ENCODE measurements at places on chromosomes 7 and 10.
A peak's percentile ranks its signal among the peaks of the same experiment; 100 is the strongest.

- DNase-seq, result no peak
Measured at GRCh38 chr7:94053532-94053931, 49.4 kb upstream of the BET1 start.

DNA sequence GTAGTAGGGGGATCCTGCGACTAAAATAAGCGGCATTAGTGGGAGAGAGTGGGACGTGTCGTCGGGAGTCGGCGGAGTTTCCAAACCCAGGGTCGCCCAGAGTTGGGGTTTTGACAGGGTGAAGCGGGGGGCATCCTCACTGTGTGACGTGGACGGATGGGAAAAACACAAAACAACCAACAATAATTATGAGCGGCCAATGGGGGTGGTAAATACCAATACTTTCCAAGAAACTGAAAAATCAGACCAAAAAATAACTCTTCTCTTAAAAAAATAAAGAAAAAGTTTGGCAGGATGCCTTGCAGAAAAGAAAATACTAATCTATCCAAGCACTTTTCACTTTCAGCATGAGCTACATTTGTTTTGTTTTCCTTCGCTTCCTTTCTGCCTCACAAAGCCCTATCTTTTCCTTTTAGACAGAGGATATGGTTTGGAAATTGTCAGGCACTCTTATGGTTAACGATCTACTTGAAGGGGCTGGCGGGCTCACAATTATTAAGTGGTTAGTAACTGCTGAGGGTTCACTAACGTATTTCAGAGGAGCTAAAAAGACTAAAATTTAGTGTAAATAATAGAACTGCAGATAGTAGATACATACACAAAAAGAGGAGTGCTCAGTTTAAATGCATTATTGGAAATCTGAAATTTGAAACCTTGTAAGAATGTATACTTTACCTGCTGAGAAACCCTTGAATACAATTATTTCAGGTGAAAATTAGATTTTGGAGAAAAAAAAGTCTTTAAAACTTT is 802 bp upstream of the CDK6 start:
- DNase-seq, result peak; percentile 8

DNA sequence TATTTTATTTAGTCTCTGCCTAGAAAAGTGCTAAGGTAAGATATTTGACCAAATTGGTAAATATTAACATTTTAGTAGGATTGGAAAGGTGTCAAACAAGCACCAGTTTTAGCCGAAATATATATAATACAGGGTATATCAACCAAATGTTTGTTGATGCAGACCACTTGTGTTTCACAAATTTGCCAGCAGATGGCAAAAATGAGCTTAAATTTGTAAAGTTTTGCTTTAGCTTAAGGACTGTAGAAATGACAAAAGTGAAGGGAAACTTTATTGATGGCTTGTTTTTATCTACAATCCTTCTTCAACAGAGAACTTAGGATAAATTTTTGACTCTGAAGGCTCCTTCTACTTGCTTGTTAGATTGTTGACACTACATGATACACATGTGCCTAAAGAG is 4.8 kb upstream of the POLR1F start:
- DNase-seq, result peak; percentile 56

- DNase-seq, result no peak
Measured at GRCh38 chr7:24611130-24611529, 37.9 kb downstream of the PALS2 start.

- no peak for DNase-seq
Measured at GRCh38 chr10:28127881-28128280, 129.0 kb upstream of the ODAD2 start.

DNA sequence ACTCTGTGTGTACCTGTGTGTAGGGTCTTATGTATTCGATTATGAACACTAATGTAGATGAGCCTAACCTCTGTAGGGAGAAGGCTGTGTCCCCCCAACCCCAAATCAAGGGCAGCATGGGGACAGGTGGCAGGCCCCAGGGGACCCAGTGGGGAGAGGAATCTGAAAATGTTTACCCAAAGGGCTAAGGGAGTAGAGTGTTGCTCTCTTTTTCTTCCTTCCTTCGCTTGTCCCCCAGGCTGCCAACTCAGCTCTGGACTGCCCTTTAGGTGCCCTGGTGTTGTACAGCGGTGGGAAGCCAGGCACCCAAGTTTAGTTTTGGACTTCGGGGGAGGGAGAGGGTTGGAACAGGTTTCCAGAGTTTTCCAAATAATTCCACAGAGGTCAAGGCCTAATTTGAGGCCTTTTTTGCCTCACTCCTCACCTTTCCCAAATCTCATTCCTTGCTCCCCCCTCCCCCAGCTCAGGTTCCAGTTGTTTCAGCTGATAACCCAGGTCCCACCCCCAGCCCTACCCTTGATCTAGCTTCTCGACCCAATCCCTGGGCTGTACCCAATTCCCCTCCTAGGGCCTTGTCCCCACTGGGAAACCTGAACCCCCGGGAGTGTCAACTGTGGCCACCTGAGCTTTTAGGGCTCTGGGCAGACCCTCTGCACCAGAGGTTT is 9.1 kb upstream of the PAX2 start:
- no peak for DNase-seq

DNA sequence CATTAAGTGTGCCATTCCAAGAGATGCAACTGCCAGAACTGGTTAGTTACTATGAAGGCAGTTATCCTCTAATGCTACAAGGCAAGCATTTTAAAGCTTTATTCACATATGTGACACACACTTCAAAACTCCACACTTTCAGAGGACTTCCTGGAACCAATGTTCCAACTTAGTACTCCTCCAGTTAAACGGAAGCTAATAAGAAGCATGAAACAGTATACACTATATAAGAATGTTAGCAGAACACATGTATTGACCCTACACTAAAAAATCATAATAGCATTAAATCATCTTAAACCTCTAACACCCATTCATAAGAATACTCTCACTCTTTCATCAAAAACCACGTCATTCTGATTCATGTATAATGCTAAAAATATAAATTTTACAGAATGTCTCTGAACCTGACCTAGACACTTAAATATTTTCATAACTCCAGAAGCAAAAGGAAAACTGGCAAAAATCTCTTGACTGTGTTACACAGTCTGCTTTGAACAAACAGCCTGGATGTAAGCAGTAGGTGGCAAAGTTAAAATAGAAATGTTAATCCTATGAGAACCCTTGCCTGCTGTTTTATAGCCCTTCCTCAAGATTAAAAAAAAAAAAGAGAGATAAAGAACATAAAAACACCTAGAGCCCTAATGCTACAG is 135.0 kb downstream of the SEMA3C start:
- DNase-seq, result peak; percentile 32

- DNase-seq, result no peak
Measured at GRCh38 chr10:58932126-58932525, 244.3 kb upstream of the PHYHIPL start.

DNA sequence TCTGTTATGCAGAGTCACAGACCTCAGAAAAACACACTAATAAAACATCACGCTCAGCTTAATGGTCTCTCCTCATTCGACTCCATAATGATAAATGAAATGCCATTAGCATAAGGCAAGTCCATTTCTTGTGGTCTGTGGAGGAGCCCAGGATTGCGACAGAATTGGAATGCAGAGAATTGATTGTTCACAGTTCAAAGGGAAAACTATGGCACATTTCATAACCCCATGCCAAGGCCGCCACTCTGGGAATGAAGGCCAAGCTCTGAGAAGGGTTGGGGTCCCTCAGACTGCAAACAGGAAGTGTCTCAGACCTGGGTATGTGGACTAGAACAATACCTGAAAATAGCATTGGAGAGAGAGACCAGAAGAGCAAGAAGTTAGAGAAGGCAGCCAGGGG is 398.9 kb downstream of the ADRA2A start:
- DNase-seq, result no peak

GRCh38 chr7:116271963-116272886 is 61.9 kb downstream of the TES start:
- peak; percentile 69 for DNase-seq

- no peak for DNase-seq
Measured at GRCh38 chr10:69285699-69286098, 7.4 kb downstream of the HK1 start.

- DNase-seq, result no peak
Measured at GRCh38 chr10:11601670-11602069, 9.8 kb downstream of the USP6NL start.

Measured in LoVo (cell line).